Smooth muscle cell of the umbilical artery (primary cell): ENCODE measurements at places on chromosomes 6 and 20. TPM values are rescaled to one million over a fixed set of nuclear protein-coding genes. Genes with fewer than 3 reads are reported as not detected.

EXOC2 gene
- total RNA-seq: 39.8 and 52.7 TPM in 2 replicates

TRIM10 gene
- total RNA-seq: not detected in 2 replicates

CNKSR3 gene
- total RNA-seq: 1.2 and 3.0 TPM in 2 replicates

RIMS1 gene
- 0.89 and 3.6 TPM in 2 replicates for total RNA-seq

CRISP2 gene
- not detected in 2 replicates for total RNA-seq
